ENCODE measurements at places on chromosomes 5 and 9. TPM values are rescaled to one million over a fixed set of nuclear protein-coding genes. Genes with fewer than 3 reads are reported as not detected.

JADE2 gene
- 33.2 TPM for total RNA-seq

DBN1 gene
- total RNA-seq: 127 TPM

CCDC192 gene
- total RNA-seq: not detected

PPP1R26 gene
- 30.6 TPM for total RNA-seq

CDH9 gene
- not detected for total RNA-seq

WDR70 gene
- total RNA-seq: 29.7 TPM

DNA sequence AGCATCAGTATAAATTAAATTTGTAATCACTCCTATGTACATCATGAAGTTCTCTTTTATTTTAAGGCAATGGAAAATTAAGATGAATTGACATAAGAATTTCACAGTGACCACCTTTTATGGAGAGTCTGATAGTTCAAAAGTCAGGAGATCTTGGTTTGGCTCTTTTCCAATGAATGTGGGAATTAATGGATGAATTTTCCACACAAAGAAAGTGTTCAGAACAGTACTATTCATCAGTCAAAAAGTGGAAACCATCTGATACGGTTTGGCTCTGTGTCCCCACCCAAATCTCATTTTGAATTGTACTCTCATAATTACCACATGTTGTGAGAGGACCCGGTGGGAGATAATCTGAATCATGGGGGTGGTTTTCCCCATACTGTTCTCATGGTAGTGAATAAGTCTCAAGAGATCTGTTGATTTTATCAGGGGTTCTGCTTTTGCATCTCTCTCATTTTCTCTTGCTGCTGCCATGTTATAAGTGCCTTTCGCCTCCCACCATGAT is 24.5 kb downstream of the CCDC125 start:
- H3K27ac ChIP-seq: no peak overlapping the region
- DNase-seq: no peak
- H3K36me3 ChIP-seq: no peaks in the 10 kb centered on the region
- H3K4me3 ChIP-seq: no peak overlapping the region
- H3K27me3 ChIP-seq: no peaks in the 10 kb centered on the region

DNA sequence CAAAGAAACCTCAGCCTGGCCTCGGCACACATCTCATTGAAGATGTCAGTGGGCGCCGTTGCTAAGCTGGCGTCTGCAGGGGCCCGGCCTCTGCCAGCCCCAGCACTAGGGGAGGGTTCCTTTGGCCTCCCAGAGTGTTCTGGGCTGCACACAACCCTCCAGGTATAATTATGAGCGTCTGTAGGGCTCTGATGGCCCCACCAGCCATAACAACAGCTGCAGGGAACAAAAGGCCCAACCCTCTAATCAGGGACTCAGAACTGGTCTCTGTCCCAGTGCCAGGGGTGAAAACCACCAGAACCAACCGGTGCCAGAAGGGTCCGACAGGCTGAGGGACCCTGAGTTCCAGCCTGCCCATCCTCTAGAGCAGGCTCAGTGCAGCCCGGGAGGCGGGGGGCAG is 39.5 kb upstream of the SLC12A7 start:
- peaks cover 15% of the 10 kb centered on the region for H3K4me1 ChIP-seq
- no peak overlapping the region for H3K4me3 ChIP-seq
- no peak for DNase-seq
- no peak overlapping the region for H3K27ac ChIP-seq
- no peaks in the 10 kb centered on the region for H3K36me3 ChIP-seq

GRCh38 chr5:151721812-151722391 is 35.2 kb upstream of the SPARC start:
- no peak overlapping the region for H3K4me3 ChIP-seq
- no peaks in the 10 kb centered on the region for H3K4me1 ChIP-seq
- DNase-seq: peak; percentile 29
- H3K27me3 ChIP-seq: no peaks in the 10 kb centered on the region

GRCh38 chr5:146646441-146646840 is 130.5 kb upstream of the GPR151 start:
- DNase-seq: no peak
- no peaks in the 10 kb centered on the region for H3K36me3 ChIP-seq
- peaks cover 55% of the 10 kb centered on the region for H3K27me3 ChIP-seq
- H3K4me3 ChIP-seq: no peak overlapping the region

- DNase-seq: no peak
- no peaks in the 10 kb centered on the region for H3K4me1 ChIP-seq
- H3K36me3 ChIP-seq: no peaks in the 10 kb centered on the region
- no peak overlapping the region for H3K27ac ChIP-seq
Observed at GRCh38 chr5:52825826-52826225, 38.1 kb downstream of the ITGA1 start.

GRCh38 chr5:176550275-176550831 is 1.2 kb downstream of the CDHR2 start:
- DNase-seq: no peak
- H3K36me3 ChIP-seq: no peaks in the 10 kb centered on the region
- H3K4me3 ChIP-seq: no peak overlapping the region
- no peaks in the 10 kb centered on the region for H3K27me3 ChIP-seq

GRCh38 chr9:134942011-134942787 is 24.5 kb upstream of the FCN1 start:
- H3K27me3 ChIP-seq: peaks cover 19% of the 10 kb centered on the region
- no peaks in the 10 kb centered on the region for H3K4me1 ChIP-seq
- no peak overlapping the region for H3K27ac ChIP-seq
- no peaks in the 10 kb centered on the region for H3K36me3 ChIP-seq
- DNase-seq: no peak
- no peak overlapping the region for H3K4me3 ChIP-seq

GRCh38 chr9:18824095-18824666 is 208.8 kb downstream of the SAXO1 start:
- H3K27me3 ChIP-seq: no peaks in the 10 kb centered on the region
- peak; percentile 66 for DNase-seq
- no peaks in the 10 kb centered on the region for H3K36me3 ChIP-seq
- H3K27ac ChIP-seq: no peak overlapping the region
- H3K4me1 ChIP-seq: peaks cover 21% of the 10 kb centered on the region

DNA sequence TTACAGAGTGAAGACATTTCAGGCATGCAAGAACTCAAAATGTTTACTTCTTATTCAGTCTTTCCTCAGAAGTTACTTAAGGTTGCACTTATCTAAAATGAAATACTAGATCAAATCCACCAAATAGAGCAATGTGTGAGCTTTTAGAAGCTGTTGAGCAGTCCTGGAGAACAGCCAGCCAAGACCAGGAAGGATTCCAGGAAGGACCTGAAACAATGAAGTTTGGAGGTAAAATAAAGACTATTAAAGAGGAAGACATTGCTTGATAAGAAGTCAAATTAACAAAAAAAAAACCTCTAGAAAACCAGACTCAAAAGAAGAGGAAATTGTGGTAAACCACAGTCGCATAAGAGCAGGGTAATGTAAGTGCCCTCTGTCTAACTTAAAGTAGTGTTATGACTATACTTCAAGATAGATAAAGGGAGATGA is 156.2 kb upstream of the S1PR3 start:
- H3K27ac ChIP-seq: no peak overlapping the region
- DNase-seq: peak; percentile 22
- no peaks in the 10 kb centered on the region for H3K36me3 ChIP-seq
- H3K4me1 ChIP-seq: no peaks in the 10 kb centered on the region
- no peaks in the 10 kb centered on the region for H3K27me3 ChIP-seq

- H3K4me3 ChIP-seq: no peak overlapping the region
- no peak overlapping the region for H3K27ac ChIP-seq
- no peaks in the 10 kb centered on the region for H3K4me1 ChIP-seq
- no peak for DNase-seq
- H3K27me3 ChIP-seq: no peaks in the 10 kb centered on the region
Observed at GRCh38 chr9:94182532-94182931, 76.6 kb upstream of the ZNF169 start.

GRCh38 chr5:111934511-111934910 is 177.5 kb upstream of the NREP start:
- no peak overlapping the region for H3K27ac ChIP-seq
- no peaks in the 10 kb centered on the region for H3K36me3 ChIP-seq
- peaks cover 20% of the 10 kb centered on the region for H3K4me1 ChIP-seq
- no peak for DNase-seq
- no peaks in the 10 kb centered on the region for H3K27me3 ChIP-seq

DNA sequence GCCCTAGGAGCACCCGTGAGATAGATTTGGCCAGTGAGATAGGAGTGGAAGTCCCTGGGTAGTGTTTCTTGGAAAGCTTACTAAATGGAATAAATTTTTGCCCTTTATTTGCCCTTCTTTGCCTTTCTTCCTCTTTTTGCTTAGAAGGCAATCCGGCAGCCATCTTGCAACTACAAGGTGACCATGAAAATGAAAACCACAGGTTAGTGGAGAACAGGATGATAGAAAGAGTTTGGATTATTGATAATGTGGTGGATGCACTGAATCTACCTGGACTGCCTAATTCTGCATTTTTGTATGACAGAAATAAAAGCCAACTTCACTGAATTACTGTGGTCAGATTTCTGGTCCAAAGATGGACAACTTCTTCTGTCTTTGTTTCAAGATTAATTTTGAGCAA is 33.2 kb downstream of the TARS1 start:
- peaks cover 38% of the 10 kb centered on the region for H3K36me3 ChIP-seq
- no peak overlapping the region for H3K27ac ChIP-seq
- no peaks in the 10 kb centered on the region for H3K27me3 ChIP-seq
- DNase-seq: no peak

DNA sequence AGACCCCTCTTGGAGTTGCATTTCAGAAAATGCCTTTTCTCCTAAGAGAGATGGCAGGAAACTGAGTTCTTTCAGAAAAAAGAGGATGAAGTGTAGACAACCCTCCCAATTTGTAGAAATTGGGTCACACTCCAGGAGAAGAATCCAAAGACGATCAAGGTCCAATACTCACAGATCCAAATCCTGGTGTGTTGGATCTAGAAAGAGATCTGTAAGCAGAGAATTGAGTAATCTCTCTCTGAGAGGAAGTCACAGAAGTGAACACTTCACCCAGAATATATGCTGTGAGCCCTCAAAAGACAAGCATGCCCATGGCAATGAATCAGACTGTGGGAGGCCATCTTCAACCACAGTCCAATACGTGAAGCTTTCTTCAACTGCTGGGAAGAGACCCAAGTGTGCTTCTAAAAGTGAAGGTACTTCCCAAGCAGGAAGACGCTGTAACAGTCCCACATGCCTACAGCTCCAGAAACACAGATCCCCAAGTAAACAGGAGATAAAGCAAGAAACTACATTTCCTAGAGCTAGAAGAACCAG is 182.7 kb downstream of the SMC2 start:
- no peak overlapping the region for H3K4me3 ChIP-seq
- no peak overlapping the region for H3K27ac ChIP-seq
- no peaks in the 10 kb centered on the region for H3K27me3 ChIP-seq

DNA sequence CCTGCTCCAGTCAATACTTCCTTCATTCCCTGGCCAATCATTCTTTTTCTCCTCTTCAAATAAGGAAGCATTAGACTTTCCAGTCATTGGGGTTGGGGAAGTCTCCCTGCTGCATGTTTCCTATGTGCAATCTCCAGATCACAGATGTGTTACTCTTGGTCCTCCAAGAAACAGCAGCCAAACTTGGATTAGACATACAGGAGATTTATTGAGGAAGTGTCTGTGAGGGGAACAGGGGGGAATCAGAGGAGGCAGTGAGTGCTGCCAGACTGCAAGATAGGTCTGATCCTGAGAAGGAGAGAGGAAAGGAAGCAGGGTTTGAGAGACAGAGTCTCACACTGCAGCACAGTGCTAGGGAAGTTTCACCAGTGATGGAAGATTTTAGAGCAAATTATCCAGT is 40.6 kb upstream of the SLIT3 start:
- no peak for DNase-seq
- no peaks in the 10 kb centered on the region for H3K36me3 ChIP-seq
- H3K4me1 ChIP-seq: no peaks in the 10 kb centered on the region
- H3K27me3 ChIP-seq: peaks cover 31% of the 10 kb centered on the region
- no peak overlapping the region for H3K4me3 ChIP-seq

DNA sequence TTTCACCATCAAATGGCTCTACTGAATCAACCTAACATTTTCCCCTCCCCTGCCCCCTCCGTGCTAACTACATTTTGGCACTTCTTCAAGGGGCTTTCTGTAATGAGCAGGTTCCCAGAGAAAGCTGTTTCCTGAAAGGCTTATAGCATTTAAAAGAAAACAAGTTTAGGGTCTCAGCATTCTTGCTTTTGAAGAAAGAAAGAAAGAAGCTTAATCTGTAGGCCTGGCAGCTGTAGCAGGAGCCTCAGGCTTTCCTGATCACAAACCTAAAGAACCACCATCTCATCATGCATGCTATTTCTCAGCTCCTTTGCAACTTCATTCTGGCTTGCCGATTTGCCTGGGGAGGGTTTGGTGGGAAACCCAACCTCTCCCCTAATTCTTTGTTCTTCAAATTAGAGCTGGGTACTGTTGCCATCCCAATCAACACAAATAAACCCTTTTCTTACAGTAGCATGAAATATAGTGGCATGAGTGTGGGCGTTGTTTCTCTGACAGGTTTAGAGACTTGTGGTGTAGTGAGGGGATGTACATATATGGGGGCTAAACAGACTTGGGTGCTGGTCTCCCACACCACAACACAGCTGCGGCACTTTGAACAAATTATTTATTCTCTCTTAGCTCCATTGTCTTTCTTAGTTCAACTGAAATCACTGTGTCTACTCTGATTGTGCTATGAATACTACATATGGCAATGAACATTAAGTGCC is 160.5 kb upstream of the TNC start:
- H3K36me3 ChIP-seq: no peaks in the 10 kb centered on the region
- H3K27me3 ChIP-seq: no peaks in the 10 kb centered on the region
- no peak overlapping the region for H3K27ac ChIP-seq
- H3K4me1 ChIP-seq: no peaks in the 10 kb centered on the region
- no peak for DNase-seq
